EL (cell line): ENCODE measurements at places on chromosomes 1 and 21.

DNA sequence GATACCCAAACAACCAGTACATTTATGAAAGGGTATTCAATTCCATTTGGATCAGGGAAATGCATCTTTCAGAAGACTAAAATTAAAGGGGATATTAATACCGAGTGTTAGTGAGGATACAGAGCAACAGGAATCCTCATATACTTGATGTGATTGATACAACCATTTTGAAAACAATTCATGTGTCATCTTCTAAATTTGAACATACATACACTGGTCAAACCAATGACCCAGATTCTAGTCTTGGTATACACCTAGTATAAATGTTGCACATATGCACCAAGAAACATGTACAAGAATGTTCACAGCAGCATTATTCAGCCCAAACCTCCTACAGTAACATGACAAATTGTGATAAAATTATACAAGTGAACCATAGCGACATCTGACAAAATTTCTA, 58.6 kb downstream of the ZNF644 start:
- no peak for DNase-seq

GRCh38 chr21:15493646-15494045, 236.1 kb upstream of the USP25 start:
- DNase-seq = no peak

- DNase-seq = no peak
These were observed 7.0 kb upstream of the ID3 start for GRCh38 chr1:23566304-23566703.

- no peak for DNase-seq
These were observed at the start of gene FAM3B for GRCh38 chr21:41316200-41317062. TSS of gene FAM3B (plus strand) at chr21:41316801. CDS start at chr21:41316880, 79 bp downstream.

DNA sequence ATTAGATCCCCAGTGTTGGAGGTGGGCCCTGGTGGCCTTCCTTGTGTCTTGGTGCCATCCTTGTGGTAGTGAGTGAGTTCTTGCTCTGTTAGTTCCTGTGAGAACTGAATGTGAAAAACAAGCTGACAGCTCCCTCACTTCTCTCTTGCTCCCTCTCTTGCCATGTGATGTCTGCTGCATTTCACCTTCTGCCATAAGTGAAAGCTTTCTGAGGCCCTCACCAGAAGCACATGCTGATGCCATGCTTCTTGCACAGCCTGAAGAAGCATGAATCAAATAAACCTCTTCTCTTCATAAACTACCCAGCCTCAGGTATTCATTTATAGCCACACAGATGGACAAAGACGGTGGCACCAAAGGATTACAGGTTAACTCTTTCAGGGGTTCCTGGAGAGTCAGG, 166.1 kb upstream of the ETV3 start:
- DNase-seq = no peak

DNA sequence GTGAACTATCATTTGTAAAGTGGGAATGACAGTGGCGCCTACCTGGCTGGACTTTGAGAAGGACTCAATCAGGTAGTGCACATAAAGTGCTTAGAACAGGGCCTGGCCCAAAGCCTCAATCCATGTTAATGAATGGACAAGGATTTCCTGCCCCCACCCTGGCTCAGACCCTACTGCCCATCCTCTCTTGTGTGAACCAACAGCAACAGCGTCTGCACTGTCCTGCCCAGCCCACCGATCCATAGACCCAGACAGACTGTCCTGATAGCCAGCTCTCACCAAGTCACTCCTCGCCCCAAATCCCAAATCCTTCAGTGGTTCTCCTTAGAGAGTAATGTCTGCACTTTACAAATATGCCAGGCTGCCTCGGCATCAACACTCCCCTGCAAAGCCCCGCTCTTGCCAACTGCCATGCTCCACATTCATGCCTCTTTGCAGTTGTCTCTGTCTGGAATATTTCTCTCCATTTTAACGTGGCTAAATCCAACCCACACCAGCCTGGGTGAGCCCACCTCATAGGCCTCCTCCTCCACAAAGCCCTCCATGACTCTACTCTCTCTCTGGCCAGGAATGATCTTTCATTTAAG, 157.6 kb upstream of the EDN2 start:
- DNase-seq = no peak

DNA sequence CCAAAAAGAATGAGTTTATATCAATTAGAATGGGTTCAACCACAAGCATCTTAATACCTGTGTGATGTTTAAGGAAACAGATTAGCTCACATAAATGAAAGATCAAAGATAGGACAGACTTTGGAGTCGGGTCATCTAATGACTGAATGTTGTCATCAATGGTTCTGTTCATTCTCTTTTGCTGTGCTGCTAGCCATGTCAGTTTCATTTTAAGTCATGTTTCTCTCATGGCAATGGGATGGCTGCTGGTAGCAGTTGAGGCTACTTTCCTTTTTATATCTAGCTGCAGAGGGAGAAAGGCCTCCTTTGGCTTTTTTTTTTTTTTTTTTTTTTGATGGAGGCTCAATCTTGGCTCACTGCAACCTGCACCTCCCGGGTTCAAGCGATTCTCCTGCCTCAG, 86.9 kb upstream of the SPAG17 start:
- DNase-seq = no peak

DNA sequence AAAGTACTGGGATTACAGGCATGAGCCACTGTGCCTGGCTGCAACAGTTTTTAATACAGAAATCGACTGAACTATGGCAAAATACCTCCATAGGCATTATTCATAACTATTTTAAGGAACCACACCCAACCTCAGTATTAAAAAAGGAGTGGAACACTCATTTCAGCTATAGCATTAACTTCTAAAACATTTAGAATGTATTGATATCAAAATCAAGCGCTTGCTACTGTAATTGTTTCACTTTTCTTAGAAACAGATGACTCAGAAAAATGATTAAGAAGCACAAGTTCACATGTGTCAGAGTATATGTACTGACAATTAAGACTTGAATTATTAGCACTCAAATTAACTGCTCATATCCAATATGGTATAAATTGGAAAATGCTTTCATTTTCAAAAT, 15.1 kb downstream of the AIDA start:
- no peak for DNase-seq

DNA sequence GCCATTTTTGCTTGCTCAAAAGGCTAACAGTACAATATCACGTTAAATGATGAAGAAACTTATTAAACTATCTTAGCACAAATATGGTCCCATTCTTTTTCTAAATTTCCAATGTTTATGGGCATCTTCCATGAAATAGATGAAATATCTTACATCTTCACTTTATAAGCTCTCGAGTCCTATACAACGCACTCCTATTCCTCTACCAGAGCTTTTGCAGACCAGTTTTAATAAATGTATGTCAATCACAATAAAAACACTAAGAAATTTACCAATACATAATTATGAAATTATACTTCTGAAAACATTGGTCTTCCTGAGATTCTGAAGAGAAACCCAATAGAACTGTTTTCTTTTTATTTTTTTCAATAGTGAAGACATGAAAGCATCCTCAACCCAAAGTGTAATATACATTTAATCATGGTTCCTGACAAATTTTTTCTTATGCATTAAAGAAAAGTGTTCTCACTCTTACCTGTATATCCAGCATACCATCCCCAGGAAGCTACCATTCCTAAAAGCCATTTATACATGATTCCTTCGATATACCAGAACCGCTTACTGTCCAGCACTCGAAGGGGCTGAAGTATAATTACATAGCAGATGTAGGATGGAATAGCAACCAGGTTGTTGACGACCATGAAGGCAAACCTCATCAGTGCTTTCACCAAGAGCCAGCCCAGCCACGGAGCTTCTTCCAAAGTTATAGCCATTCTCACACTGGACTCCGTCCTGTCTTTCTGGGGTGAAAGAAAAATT, 1.8 kb downstream of the LPGAT1 start:
- DNase-seq = no peak

- DNase-seq = no peak
These were observed 172.9 kb upstream of the ESRRG start for GRCh38 chr1:216896146-216896545.

GRCh38 chr21:39441502-39442475, 3.8 kb downstream of the LCA5L start:
- peak; percentile 50 for DNase-seq

- no peak for DNase-seq
These were observed 16.5 kb downstream of the TADA1 start for GRCh38 chr1:166859597-166859996.

GRCh38 chr1:165129568-165130164, 226.8 kb downstream of the LMX1A start:
- DNase-seq = peak; percentile 41

DNA sequence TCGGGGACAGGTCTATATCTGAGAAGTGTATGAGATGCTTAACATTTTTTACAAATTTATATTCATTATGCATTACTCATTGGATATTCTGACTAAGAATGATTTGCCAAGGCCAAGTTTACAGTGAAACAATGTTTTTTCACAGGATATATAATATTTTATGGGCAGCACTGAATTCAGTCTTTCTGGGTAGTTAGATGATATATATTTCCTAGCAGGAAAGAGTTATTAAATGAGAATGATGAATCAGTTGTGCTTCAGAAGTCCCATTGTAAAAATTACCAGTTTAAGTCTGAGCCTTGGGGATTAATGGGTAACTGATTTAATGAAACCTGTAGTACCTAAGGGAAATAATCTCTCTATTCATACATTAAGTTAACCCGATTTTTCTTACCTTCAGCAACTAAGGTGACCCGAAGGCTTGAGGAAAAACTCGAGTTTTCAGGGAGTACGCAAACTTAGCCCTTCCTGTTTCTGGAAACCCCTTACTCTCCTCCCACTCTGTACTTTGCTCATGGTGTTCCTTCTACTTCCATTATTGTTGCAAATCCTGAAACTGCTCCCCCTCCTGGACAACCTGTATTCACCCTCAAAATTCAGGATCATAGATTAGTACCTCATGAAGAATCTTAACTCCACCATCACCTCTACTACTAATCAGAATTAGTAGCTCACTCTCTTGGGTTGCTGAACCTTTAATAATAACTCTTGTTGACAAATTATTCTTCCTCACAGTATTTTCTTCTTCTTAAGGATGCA, 135.1 kb downstream of the AK5 start:
- DNase-seq = peak; percentile 51

DNA sequence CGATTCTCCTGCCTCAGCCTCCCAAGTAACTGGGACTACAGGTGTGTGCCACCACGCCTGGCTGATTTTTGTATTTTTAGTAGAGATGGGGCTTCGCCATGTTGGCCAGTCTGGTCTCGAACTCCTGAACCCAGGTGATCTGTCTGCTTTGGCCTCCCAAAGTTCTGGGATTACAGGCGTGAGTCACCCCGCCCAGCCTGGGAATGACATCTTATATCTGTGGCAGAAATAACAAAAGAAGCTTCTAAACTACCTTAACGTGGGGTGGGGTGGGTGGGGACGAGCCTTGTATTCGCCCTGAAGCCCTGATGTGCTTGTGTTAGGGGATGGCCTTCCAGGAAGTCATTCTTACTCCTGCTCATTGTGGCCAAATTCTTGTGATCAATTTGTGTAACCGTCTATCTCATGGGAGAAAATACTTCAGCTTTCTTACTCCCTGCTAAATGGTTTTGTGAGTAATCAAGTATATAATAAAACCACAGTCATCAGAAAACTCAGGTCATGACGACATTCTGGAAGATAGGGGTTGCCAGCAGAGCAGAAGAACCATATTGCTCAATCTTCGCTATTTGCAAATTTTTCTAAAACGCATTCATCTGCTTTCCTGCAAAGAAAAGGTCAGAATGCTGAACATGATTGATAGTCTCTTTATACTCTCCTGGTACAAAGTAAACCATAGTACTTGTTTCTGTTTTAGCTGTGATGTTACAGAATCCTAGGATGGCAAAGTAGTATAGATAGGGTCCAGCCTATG, 63.2 kb downstream of the DIRAS3 start:
- DNase-seq = peak; percentile 86

DNA sequence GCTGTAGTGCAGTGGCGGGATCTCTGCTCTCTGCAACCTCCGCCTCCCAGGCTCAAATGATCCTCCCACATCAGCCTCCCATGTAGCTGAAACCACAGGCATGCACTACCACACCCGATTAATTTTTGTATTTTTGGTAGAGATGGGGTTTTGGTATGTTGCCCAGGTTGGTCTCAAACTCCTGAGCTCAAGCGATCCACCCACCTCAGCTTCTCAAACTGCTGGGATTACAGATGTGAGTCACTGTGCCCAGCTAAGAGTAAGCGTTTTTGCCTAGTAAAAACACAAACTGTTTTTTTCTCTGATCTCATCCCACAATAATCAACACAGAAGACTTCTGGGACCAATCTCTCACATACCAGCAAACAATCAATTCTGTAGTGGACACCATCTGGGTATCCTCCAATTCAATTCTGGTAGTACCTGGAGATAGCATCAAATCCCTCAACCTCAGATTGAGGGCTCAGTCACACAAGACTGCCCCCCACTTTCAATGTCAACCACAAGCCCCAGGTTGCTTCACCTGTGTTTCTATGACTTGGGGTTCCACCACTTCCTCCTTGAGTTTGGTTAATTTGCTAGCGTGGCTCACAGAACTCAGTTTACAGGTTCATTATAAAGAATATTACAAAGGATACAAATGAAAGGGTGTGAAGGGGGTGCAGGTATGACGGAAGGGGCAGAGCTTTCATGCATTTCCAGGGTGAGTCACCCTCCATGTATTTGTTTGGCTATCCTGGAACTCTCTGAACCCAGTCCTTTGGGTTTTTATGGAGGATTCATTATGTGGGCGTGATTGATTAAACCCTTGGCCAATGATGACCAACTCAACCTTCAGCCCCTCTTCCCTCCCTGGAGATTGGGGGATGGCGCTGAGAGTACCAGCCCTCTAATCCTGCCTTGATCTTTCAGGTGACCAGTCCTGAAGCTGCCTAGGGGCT, 40.0 kb upstream of the RHOU start:
- peak; percentile 4 for DNase-seq

DNA sequence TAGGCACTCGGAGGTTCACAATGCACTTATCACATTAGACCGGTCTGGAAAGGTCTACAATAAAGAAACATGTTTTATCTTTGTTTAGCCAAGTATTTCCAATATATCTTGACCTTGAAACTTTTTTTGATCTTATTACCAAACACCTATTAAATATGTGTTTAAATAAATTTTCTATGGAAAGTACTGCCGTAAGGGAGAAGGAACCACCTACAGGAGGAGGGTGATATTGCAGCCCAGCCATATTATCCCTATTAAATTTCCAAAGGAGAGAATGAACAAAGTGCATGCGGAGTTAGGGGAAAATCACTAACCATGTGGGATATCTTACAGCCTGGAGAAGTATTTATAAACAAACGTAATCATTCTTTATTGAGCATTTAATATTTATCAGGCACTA, 14.5 kb downstream of the BRINP2 start:
- DNase-seq = peak; percentile 8

GRCh38 chr1:149849947-149850360, 49.4 kb upstream of the BOLA1 start:
- peak; percentile 21 for DNase-seq

- DNase-seq = no peak
These were observed 59.7 kb downstream of the MIER1 start for GRCh38 chr1:66984491-66984890.

- DNase-seq = no peak
These were observed 9.1 kb downstream of the CYYR1 start for GRCh38 chr21:26563856-26564503.
